ENCODE measurements at places on chromosomes 3 and 15.
A peak's percentile ranks its signal among the peaks of the same experiment; 100 is the strongest.

- DNase-seq: no peak
Measured at GRCh38 chr3:143856252-143856970, 8.1 kb upstream of the SLC9A9 start.

DNA sequence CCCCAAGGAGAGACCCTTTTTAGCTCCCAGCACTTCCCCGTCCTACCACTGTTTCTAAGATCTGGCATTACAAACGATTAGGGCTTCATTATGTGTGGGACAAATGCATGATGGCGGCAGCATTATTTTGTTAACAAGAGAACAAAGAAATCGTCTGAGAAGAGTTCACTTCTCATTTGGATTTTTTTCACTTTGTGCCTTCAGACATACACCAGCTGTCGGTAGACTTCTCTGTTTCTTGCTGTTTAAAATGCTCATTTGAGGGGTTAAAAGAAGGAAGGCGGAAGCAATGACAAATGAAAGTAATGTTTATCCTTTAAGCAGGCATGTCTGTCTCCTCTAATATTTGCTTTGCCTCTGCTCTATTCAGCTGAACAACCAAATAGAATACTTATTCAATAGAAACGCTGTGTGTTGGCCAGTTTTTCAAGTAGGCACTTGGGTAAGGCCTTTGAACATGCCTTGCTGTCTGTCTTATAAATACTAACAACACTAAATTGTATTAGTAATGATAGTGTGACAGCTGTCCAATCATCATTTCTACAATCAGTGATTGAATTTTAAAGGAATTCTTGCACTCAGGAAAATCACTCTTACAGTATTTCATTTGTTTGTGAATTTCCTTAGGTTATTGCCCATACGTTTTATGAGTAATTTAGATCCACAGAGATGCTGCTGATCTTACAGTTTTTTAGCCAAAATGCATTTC lies 382.4 kb downstream of the IL5RA start:
- no peak for DNase-seq

DNA sequence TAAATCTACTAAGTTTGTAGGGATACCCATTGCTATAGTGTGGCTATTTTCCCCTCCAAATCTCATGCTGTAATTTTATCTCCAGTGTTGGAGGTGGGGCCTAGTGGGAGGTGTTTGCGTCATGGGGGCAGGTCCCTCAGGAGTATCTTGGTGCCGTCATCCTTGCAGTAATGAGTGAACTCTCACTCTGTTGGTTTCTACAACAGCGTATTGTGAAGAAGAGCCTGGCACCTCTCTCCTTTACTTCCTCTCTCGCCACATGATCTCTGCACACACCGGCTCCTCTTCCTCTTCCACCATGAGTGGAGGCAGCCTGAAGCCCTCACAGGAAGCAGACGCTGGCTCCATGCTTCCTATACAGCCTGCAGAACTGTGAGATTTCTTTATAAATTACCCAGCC lies 34.0 kb upstream of the TRPM1 start:
- DNase-seq: no peak

DNA sequence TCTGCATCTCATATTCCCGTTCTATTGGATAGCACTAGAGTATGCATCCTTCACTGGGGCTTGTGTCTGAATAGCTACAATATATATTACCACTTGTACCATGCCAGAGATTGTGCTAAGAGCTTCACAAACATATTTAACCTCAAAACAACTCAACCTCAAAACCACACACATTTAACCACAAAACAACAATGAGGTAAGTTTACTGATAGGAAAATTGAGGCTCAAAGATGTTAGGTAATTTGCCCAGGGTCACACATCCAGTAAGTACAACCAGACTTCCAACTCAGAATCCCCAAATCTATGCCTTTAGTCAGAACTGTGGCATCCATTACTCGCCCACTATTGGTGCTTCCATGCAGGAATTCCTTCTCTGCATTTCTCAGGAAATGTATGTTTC lies 220.0 kb downstream of the FAM43A start:
- no peak for DNase-seq

- DNase-seq: no peak
Measured at GRCh38 chr15:70936326-70936725, 43.7 kb downstream of the LRRC49 start.

DNA sequence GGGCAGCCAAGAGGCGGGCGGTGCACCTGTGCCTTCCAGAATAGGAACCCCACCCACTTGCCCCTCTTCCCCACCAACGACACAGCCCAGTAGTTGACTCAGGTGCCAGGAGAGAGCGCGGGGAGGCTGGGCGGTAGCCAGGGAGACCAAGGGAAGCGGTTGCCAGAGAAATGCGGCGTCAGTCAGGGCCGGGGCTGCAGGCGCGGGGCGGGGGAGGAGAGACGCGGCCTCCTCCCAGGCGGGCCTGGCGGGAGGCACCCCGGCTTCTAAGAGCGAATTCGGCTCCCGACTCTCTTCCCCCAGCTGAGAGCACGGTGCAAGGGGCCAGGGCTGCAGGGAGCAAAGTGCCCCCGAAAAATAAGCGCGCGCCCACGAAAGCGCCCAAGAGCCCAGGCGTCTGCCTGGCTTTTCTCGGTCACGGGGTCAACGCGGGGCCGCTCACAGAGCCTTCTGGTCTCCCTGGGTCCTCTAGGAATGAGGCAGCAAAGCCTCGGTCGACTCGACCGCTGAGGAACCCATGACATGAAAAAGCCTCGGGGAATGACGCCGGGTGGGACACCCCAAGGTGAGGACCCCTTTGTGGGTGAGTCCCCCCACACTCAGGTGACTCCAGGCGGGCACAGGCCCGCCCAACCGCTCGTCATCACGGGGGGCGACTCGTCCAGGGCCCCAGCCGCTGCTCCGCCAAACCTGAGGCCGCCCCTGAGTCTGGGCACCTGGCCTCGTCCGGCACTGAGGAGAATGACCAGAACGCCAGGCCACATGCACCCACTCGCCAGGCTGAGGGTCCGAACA lies 716 bp downstream of the CPEB1 start:
- no peak for DNase-seq

- DNase-seq: peak; percentile 43
Measured at GRCh38 chr15:101276501-101277037, 716 bp downstream of the SELENOS start.

DNA sequence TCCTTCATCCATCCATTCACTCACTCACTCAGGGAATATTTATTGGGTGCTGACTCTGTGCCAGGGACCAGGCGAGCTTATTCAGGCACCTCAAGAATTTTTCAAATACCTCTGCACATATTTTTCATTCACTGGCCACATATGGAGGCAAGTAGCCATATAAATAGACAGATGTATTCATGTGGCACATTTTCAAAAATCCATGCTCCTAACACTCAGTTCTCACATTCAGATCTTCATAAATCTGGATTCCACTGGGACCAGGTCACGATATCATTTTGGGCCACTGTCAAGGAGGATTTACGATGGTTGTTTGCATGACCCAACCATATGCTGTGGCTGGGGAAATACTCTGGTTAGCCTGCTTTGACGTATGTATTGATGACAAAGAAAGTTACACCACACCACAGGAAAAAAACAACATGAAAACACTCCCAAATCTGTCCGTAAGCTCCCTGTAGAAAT lies 241.8 kb upstream of the LRTM1 start:
- DNase-seq: no peak

DNA sequence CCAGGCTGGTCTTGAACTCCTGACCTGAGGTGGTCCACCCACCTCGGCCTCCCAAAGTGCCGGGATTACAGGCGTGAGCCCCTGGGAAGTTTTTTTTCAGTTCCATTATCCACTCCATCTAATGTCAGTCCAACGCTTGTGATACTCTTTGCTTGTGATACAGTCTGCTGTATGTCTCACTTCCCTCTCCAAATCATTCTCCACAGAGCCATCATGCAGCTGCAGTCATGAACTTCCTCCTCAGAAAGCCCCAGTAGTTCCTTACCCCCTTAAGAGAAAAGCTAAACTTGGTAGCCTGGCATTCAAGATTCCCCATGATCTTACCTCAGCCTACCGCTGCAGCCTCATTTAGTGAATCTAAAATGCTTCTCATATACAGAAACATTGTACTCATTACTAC lies 2.3 kb downstream of the ARPC4 start:
- DNase-seq: no peak

GRCh38 chr15:43775411-43775965 lies 1.3 kb downstream of the ELL3 start:
- DNase-seq: no peak

DNA sequence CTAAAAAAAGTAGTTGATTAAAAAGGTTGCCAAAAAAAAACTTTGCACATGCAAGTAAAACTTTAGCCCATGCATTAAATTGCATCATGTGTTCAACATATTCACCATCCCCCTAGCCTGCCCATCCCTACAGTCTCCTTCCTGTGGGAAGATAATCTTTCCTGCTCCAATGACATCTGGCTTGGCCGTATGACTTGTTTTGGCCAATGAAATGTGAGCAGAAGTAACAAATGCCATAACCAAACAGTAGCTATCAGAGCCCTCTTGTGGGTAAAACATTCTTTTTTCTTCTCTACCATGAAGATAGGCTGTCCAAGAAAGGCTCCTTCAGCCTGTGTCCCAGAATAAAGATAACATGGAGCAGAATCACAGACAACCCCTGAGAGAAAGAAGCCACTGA lies 15.3 kb downstream of the ERC2 start:
- DNase-seq: no peak

GRCh38 chr3:46561511-46561910 lies 4.6 kb downstream of the LRRC2 start:
- DNase-seq: no peak

- DNase-seq: no peak
Measured at GRCh38 chr3:37693511-37694283, 168.0 kb upstream of the CTDSPL start.

- peak; percentile 37 for DNase-seq
Measured at GRCh38 chr15:85579957-85580694, 199.7 kb downstream of the AKAP13 start.

DNA sequence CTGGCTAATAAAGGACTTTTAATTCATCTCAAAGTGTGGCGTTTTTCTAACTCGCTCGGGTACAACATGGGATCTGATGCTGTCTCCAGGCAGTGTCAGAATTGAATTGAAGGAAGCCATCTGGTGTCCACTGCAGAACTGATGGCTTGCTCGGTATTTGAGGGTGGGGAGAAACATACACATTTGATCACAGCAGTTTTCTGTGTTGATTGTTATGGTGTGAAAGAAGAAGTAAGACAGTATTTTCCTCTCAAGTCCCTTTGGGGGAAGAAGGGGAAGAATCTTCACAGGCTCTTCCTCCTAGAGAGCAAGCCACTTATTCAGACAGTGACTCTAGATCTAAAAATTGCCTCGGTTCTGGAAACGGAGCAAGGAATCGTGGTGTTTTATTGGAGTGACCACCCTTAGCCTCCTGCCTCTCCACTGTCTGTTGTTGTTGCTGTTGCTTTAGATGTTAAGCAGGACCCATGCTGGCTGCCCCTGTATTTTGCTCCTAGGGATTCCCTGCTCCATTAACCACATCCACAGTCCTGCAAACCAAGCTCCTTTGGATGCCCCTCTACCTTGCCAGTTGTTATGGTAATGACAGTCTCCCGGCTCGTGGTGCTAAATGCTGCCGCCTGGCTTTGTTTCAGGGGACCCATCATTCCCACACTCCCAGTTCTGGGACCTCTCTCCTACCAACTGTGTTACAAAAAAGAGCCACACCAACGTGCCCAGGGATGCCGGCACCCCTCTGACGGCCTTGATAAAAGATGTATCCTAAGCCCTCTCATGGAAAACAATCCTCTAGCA lies 15.3 kb upstream of the MCCC1 start:
- DNase-seq: no peak

- no peak for DNase-seq
Measured at GRCh38 chr3:64016941-64017620, 6.2 kb downstream of the PSMD6 start.

GRCh38 chr3:114095796-114096195 lies 39.3 kb downstream of the QTRT2 start:
- no peak for DNase-seq

- DNase-seq: no peak
Measured at GRCh38 chr3:4729061-4729973, 236.2 kb downstream of the ITPR1 start.

DNA sequence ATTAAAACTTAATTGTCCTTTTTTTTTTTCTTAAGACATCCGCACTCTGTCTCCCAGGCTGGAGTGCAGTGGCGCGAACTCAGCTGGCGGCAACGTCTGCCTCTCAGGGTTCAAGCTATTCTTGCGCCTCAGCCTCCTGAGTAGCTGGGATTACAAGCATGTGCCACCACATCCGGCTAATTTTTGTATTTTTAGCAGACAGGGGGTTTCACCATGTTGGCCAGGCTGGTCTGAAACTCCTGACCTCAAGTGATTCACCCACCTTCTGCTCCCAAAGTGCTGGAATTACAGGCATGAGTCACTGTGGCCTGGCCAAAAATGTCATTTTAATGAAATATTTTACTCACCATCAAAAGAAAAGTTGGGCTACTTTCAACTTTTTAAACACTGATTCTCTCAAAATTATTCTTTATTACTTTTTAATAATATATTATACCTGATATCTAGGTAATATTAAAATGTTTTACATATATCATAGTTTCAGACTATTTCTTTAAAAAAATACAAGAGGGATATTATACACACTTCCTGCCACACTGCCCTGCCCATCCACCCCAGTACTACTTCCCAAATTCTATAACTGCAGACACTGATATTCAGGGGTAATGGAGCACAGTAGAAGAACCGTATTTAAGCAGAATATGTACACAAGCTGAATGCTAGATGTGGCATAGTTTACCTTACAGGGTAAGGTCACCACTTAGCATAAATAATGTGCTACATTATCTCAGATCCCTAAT lies 723.9 kb upstream of the ZNF385D start:
- no peak for DNase-seq

DNA sequence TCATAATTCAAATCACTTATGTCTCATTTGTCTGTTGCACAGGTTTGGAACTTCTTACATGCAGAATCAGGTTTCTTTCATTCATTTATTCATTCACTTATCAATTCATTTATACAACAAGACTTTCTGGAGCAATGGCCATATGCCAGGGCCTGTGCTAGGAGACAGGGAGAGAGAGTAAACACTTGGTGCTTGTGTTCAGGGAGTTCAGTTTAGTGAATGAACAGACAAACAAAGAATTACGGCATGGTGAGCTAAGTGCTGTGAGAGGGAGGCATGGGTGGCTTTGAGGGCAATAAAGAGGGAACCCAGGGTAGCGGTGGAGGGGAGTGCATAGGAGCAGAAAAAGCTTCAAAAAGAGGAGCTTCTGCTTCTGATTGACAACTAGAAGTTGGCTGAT lies 8.5 kb upstream of the IREB2 start:
- no peak for DNase-seq

- DNase-seq: no peak
Measured at GRCh38 chr3:129766135-129766534, 127.4 kb downstream of the TMCC1 start.

- no peak for DNase-seq
Measured at GRCh38 chr3:159830523-159831154, 158.0 kb upstream of the IL12A start.

- no peak for DNase-seq
Measured at GRCh38 chr3:34929036-34929435, 710.3 kb upstream of the ARPP21 start.

- no peak for DNase-seq
Measured at GRCh38 chr3:40912461-40912860, 286.8 kb upstream of the CTNNB1 start.

Data from CD4-positive, alpha-beta T cell treated with Interleukin-17A for 1 hour (primary cell).